Activated naive CD4-positive, alpha-beta T cell treated with anti-CD3 and anti-CD28 coated beads, Interleukin-2, amount 50 U/mL, for 72 hours (primary cell): ENCODE measurements at places on chromosomes 1 and 21.

DNA sequence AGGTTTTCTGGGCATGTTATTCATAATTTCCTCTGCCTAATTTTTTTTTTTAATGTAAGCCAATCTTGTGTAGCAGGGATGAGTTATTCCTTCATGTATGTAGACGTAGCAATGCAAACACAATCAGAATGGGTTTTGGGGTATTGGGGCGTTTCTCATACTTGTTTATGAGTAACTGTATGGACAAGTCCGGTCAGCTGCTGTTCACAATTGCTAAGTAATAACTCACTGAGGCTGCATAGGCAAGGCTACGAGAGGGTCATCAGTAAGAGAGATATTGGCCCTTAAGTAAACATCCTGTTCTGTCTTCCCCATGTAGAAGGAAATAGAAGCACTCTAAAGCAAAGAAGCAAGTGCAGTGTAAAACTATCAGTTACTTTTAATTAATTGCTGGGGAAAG, 9.5 kb upstream of the TARS2 start:
- DNase-seq = no peak

GRCh38 chr1:191279266-191279800, 801.7 kb upstream of the BRINP3 start:
- DNase-seq = no peak

DNA sequence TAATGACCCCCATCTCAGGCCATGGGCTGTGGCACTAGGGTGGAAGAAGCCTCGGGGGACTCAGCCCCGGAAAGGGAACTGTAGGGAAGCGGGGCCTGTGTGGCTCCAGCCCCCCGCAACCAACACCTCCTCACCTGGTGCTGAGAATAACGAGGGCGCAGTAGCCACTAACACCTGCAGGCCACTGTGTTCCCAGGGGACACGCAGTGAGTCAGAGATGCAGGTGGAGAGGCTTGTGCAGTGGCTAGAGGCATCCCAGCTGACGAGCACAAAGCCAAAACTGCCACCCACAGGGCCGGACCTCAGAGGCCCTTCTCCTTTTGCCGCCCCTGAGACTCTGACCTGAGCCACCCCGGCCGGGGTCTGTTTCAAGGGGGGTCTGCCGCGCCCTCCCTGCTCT, 33.5 kb upstream of the CCDC27 start:
- DNase-seq = no peak

DNA sequence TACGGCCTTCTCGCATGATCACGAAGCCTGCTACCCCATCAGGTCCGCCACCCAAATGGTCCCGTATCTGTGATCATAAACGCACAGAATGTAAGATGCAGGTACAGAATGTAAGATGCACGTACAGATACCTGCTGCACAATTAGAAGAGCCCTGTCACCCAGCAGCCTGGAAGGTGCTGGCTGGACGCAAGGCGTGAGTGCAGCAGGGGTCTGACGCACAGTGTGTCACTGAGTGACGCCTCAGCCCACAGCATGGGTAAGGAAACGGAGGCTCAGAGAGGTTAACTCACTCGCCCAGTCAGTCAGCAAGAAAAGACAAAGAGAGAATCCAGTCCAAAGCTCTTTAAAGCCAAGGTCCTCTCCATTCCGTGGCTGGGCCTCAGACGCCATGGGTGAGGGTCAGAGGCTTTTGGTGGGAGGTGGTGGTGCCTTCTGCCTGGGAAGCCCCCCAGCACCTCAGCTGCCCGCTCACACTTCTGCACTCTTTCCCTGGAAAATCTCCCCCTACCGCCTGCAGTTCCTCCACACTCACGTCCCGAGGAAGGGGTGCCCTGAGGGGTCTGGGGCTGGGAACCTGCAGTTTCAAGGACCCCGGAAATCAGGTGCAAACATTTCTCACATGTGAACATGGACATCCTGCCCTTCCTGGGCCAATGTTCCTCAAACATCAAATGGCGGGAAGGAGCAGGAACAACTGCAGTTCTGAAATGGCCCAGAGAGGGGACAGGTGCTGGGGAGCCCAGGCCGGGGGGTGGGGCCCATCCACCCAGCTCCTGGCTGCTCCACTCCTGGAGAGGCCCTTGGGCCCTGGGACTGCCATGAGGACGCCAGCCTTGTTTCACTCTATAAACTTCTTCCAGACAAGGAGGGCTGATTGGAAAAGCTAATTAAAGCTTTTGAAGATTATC, 59.4 kb downstream of the SLC66A1 start:
- DNase-seq = no peak

- no peak for DNase-seq
Observed at GRCh38 chr1:230730977-230731376, 16.2 kb upstream of the CAPN9 start.

- no peak for DNase-seq
Observed at GRCh38 chr1:188363943-188364342, 1535.2 kb downstream of the PLA2G4A start.

DNA sequence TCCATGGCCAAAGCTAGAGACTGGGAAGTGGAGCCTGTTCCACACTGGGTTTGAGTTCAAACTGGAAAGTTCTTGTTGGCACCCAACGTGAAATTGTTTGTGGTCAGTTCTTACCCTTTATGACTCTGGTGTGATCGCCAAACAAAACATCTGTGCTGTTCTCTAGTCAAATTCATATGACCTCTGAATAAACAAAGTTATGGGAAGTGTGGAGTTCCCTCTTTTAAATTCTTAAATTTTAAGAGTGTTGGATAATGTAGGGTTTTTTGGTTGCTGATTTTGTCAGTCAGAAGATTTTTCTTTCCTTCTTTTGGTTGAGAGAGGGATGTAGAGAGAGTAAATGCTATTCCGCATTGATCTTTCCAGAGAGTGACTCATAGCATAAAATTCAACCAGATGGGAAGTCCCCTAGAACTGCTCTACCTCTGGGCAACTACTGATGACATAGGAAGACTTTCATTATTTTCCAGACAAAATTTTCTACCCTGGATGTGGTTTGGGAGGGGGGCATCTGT, 36.4 kb downstream of the CHML start:
- DNase-seq = no peak

GRCh38 chr1:44636688-44637598, 37.3 kb downstream of the TMEM53 start:
- DNase-seq = no peak

GRCh38 chr1:63713041-63713440, 60.8 kb upstream of the ROR1 start:
- no peak for DNase-seq

GRCh38 chr1:181089676-181090544, 1.4 kb downstream of the IER5 start:
- peak; percentile 84 for DNase-seq

DNA sequence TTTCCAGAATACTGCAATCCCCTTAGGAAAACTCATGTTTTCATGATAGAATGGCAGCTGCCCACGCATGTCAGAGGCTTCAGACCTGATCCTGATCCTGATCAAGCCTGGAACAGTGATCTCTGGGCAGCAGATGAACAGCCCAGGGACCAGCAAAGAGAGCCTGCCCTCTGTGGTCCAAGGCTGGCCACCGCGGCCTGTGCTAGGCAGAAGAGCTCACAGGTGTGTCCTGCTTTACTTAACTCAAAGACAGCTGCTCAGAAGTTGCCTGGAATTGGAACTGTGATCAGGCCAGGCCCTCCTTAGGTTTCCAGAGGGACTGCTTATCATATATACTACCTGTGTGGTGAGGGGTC, 21.2 kb upstream of the BCAR3 start:
- DNase-seq = no peak

DNA sequence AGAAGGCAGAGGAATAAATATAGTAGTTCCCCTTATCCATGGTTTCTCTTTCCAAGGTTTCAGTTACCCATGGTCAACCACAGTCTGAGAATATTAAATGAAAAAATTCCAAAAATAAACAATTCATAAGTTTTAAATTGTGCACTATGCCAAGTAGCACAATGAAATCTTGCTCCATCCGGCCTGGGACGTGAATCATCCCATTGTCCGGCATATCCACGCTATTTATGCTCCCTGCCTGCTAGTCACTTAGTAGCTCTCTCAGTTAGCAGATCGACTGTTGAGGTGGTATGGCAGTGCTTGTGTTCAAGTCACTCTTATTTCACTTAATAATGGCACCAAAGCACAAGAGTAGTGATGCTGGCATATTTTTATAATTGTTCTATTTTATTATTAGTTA, 58.6 kb upstream of the ARHGAP29 start:
- no peak for DNase-seq

- DNase-seq = peak; percentile 86
Observed at GRCh38 chr1:226702957-226703831, 35.9 kb downstream of the ITPKB start.

GRCh38 chr1:69569576-69570328, 2.0 kb downstream of the LRRC7 start:
- DNase-seq = no peak

DNA sequence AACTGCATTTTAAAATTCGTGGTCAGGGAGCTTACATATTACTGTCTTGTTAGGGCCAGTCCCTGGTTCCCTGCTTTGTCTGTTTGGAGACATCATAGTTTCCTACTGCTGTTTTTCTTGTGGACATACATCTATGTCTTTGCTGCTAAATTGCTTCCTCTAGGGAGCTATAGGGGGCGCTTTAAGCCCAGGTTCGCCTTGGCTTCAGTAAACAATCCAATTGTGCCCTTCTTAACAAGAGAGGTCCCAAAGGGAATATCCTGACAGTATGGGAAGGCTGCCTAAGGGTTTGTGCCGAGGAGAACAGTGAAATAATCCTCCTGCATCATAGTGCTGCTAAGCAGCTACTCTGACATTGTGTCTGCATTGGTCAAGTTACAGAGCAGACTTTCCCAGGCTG, 112.5 kb downstream of the USH2A start:
- DNase-seq = no peak

GRCh38 chr1:201896951-201897391, 8.3 kb downstream of the SHISA4 start:
- no peak for DNase-seq

DNA sequence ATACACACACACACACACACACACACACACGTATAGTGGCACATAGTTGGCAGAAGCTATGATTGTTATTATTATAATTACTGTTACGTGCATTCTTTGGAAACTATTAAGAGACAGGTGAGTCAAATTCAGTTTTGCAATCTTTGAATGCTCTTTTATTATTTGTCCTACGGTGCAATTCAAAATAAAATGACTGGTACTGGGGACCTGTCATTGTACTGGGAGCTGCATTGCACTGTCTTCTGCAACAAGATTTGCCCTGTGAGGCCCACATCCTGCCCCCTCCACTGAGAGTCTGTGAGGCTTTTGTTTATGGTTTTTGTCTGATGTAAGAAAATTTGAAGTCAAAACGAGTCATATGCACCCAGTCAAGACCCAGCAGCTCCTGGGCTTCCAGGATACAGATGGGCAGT, 1.9 kb downstream of the LY9 start:
- peak; percentile 53 for DNase-seq

- no peak for DNase-seq
Observed at GRCh38 chr21:44773291-44773932, 28.2 kb downstream of the UBE2G2 start.

- no peak for DNase-seq
Observed at GRCh38 chr21:44927259-44927586, 6.5 kb upstream of the ITGB2 start.

GRCh38 chr1:156420205-156421061, 51.4 kb downstream of the RHBG start:
- DNase-seq = no peak

DNA sequence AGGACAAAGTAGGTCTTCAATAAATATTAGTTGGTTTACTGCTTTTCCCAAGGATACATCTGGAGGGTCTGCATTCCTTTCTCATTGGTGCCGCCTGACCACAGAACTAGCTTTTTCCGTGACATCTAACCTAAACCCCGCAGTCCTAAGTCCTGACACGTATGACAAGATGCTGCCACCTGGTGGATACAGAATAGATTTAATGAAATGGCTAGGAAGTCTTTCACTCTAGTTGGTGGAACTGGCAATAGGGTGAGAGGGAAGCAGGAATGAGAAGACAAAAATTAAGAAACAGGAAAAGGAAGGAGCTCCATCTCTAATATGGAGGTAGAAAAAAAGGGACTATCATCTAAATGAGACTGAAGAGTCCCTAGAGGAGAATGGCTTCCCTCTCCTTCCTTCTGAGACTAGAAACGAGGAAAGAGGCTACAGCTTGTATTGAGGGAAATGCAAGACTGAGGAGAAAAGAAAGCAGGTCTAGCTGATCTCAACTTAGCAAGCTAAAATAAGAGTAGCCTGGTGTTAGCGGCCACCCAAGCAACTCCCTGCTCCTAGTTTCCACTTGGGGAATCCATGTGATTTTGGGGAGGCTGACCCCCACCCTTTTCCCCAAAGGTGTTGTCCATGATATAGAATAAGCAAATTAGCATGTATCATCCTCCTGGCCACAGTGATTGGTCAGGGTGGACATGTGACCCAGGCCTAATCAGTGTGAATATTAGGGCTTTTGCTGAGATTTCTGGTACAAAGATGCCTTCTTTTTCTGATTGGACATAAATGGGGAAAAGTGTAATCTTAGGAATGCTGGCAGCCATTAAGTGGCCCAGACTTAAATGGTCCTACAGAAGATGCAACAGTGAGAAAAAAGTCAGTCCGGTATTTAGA, 5.9 kb downstream of the RFX5 start:
- no peak for DNase-seq

DNA sequence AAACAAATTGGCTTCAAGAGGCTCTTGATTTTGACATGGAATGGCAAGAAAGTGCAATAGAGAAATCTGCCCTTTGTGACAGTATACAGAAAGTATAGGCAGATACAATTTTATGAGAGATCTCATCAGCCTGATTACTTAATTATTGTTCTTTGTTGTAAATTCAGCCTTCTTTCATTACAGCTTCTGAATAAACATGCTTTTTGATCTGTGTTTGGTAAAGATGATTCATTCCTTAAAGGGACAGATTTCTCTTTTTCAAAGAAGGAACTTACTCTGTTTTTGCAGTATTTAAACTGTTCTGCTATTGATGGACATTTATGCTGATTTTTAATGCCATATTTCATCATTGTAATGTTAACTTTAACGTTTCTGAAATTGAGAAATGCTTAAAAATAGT, 13.7 kb upstream of the MPC2 start:
- no peak for DNase-seq

- DNase-seq = no peak
Observed at GRCh38 chr1:205578780-205579571, 52.8 kb downstream of the ELK4 start.

- DNase-seq = no peak
Observed at GRCh38 chr1:88985032-88985431, 7.4 kb downstream of the KYAT3 start.

DNA sequence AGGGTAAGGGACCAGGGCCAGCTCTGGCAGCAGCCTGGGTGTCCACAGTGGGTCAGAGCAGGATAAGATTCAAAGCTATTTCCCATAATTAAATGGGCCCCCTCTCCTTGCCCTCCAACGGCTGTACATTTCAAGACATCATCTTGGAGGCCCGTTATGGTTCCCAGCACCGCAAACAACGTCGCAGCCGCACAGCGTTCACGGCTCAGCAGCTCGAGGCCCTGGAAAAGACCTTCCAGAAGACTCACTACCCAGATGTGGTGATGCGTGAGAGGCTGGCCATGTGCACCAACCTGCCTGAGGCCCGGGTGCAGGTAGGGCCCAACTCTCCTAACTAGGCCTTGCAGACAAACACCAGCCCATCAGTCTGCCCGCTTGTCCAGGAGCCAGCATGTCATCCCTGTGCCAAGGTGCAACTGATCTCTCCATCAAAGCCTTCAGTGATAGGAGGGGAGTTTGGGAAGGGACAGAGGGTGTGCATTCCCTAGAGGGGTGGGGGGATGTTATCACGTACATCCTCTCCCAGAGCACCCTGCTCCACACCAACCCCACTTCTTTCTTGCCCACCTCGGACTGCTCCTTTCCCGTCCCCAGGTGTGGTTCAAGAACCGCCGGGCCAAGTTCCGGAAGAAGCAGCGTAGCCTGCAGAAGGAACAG, 20.8 kb downstream of the DMBX1 start:
- no peak for DNase-seq

- DNase-seq = no peak
Observed at GRCh38 chr1:198072177-198072576, 84.6 kb upstream of the NEK7 start.

GRCh38 chr1:200406161-200406797, 3.6 kb downstream of the ZNF281 start:
- DNase-seq = no peak
